Glutamatergic neuron (in vitro differentiated cells): ENCODE measurements at places on chromosomes 12 and 14. TPM values are rescaled to one million over a fixed set of nuclear protein-coding genes. Genes with fewer than 3 reads are reported as not detected.
A peak's percentile ranks its signal among the peaks of the same experiment; 100 is the strongest.

GRCh38 chr14:55454264-55455002 is 14.0 kb upstream of the TBPL2 start:
- DNase-seq = no peak

DNA sequence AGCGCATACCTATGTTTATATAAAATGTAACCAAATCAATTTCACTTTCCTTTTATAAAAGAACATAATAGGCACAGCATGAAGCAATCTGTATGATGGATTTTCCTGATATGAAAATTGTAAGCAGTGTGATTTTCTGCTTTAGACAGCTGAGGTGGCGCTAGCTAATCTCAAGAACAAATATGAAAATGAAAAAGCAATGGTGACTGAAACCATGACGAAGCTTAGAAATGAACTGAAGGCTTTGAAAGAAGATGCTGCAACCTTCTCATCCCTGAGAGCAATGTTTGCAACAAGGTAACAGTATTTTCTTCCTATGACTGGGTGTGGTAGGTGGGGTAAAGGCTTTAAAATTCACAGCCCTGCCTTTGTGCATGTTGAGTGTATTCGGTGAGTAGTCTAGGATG is 65.0 kb upstream of the FGD4 start:
- DNase-seq = no peak

GRCh38 chr12:56629459-56630179 is 507 bp downstream of the BAZ2A start:
- peak; percentile 40 for DNase-seq

TAS2R9 gene
- not detected for total RNA-seq

DNA sequence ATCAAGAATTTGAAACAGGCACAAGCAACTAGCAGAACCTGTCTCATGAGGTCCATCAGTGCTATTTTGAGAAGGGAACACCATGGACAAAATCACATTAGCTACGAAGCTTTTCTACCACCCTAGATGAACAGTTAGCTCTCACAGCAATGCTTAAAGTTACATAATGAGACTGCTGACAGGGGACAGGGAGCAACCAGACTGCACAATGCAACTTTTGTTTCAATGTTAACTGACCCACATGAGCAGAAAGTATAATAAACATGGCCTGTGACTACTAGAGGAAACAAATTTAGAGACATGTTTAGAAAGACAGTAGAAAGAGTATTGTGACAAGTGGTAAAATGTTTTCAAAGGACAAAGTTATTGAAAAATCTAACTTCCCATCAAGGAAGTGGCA is 282.8 kb downstream of the CEP128 start:
- no peak for DNase-seq

- DNase-seq = peak; percentile 62
These were observed 43.3 kb upstream of the DHRS4 start for GRCh38 chr14:23910101-23910875.

POLE gene
- 38.6 TPM for total RNA-seq

IRAK3 gene
- total RNA-seq = 3.9 TPM

DNA sequence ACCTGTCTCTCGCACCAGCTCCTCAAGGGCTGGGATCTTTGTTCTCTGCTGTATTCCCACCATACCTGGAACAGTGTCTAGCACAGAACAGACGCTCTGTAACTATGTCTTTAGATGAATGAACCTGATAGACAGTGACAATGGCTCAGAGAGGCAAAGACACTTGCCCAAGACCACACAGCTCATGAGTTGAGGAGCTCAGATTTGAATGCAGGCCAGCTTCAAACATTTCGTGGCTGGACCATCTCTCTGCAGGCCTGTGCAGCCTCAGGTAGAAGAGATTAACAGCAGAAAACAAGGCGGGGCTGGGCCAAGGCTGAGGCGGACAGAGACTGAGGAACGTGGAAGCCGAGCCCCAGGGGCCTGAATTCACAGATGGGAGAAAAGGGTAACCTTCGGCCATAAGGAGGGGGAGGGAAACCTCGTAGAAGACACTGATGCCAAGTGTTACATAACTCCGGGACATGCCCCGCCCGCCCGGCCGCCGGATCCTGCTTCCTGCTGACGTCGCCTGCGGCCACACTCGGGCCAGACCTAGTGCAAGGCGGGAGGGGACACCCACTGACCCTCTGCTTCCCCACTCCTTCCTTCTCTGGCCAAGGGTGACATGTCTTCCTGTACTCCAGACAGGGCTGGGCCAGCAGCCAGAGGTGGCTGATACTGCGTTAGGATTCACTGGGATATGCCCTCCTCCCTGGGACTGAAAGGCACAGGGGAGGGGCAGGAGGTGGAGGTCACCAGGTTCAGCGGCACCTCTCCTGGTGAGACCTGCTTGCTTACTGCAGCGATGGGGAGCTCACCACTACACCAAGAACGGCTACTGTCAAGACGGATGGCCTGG is 86.8 kb downstream of the RFLNA start:
- no peak for DNase-seq

DNA sequence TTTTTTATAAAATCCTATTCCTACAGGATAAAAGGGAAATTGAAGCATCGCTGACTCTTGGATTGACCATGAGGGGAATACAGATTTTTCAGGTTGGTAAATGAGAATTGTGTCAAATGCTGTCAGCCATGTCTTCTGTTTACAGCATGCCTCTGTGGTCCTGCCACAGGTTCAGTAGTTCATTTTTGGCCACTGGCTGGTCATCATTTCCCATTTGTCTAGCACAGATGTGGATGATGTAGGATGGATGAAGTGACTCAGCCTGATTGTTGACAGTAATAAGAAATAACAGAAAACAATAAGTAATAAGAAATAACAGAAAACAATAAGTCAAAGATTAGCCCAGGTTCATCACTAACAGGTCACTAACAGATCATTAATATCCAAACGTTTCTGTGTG is 59.8 kb downstream of the FRMD6 start:
- no peak for DNase-seq

- no peak for DNase-seq
These were observed 502.3 kb upstream of the FOXG1 start for GRCh38 chr14:28264306-28264705.

DNA sequence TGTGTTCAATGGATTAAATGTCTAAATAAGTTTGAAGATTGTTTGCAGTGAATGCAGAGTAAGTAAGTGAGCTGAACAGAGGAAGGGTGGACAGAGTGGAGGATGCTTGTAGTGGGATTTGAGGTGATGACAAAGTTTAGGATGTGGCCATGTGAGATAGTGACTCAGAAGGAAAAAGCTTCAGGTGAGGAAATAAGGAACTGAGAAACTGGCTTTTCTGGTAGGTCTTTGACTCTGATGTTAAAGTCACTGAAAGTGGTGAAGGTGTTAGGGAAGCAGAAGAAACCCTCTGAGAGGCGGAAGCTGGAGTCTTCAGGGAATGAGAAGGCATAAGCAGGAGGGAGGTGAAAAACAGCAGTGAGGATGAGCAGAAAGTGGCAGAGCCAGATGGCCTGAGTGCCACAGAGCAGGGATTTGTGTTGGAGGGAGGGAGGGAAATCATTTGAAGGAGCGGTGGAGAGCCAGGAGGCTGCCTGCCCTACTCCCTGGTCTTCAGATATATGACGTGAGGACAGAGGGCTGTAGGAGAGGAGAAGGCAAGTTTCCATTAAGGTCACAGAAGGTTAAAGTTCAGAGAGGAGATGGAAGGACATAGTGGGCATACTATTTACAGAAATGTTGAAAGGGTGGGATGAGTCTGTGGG is 24.8 kb downstream of the RGS6 start:
- no peak for DNase-seq

DNA sequence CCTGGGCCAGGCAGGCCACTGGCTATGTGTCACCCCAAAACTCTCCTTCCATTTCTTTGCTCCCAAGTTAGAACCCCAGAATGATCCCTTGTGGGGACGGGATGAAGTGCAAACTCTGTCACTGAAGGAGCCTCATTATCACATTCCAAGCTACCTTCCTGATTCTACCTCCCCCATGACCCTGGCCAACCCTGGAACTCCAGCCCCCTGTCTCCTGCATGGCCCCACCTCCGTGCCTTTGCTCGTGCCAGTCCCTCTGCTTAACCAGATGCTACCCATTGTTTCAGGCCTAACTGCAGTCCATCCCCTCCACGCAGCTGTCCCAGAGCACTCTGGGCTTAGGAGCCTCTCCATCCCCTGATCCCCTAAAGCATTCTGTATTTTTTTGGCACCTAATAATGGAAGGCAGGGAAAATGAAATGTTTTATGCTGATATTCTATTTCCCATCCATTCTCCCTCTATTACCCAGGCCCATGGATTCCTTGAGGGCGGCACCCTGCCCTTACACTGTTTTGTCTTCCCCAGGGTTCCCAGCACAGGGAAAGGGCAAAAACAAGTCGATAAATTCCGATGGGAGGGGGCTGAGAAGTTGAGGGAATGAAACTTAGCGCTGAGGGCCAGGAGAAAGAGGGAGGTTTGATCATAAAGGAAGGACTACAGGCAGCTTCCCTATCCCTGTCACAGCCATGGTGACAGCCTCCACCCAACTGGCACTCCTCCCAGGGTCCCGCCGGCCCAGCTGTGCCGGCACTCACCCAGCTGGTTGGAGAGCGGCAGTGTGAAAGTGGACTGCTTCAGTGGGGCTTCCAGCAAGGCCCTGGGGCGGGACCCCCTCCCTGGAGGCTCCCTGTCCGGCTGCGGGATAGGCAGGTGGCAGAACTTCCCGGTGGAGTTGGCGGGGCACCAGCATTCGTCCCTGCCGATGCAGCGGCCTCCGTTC is 58.1 kb downstream of the ISCA2 start:
- DNase-seq = no peak

DNA sequence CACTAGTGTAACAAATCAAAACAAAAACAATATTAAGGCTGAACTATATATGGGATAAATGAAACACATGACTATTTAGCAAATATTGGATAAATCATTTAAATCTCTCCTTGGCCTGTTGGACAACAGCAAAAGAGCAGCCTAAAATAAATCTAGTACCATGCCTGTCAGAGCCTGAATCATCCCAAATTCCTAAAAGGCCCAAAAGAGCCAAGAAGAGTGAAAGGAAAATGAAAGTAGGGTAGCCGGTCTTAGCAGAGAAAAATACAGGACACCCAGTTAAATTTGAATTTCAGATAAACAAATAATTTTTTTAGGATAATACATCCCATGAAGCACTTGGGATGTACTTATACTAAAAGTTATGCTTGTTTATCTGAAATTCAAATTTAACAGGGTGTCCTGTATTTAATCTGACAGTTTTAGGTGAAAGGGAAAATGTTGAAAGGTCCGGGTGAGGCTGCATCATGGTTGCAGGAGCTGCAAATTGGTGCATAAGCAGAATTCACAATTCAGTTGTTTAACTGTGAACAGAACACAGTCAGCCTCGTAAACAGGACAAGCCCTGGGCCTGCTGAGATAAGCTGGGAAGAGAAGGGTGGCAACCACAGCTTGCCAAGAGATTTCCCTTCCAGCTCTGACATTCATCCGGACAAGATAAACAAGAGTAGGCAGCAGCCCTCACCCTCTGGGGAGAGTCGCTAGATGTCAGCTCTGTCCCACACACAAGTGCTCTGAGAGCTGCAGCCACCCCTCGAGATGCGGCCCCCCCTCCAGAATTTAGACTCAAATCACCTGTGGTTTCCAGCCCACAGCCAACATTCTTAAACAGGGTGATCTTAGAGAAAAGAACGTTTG is 30.3 kb downstream of the DMAC2L start:
- DNase-seq = peak; percentile 54

- no peak for DNase-seq
These were observed 14.0 kb downstream of the CEP83 start for GRCh38 chr12:94445662-94446061.

TRPV4 gene
- 0.17 TPM for total RNA-seq

DNA sequence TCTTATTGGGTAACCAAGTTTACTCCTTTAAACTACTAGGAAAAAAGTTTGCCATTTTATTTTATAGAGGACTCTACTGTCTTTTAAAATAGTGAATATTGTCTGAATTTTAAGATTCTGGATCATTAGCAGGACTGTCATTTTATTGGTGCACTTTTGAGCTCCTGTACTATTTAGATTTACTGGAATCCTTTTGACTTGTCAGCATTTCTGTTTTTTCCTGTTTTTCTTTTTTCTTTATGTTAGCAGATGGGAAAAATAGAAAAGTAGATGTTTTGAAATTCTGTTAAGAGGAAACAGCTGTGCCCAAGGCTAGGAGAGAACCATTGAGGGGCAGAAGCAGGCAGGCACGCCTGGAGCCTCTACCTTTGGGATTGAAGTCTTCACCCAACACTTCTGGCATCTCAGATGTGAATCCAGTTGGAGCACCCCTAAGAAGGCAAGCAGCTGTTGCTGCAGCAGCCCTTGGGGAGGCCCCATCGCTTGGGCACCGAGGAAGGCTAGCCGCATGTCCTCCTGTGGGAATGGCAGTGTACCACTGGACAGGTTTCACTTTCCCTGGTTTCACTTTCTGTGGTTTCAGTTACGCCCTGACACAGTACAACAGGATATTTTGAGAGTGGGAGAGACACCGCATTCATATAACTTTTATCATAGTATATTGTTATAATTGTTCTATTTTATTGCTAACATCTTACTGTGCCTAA is 11.5 kb downstream of the RIMKLB start:
- DNase-seq = no peak

NINJ2 gene
- 0.76 TPM for total RNA-seq

DNA sequence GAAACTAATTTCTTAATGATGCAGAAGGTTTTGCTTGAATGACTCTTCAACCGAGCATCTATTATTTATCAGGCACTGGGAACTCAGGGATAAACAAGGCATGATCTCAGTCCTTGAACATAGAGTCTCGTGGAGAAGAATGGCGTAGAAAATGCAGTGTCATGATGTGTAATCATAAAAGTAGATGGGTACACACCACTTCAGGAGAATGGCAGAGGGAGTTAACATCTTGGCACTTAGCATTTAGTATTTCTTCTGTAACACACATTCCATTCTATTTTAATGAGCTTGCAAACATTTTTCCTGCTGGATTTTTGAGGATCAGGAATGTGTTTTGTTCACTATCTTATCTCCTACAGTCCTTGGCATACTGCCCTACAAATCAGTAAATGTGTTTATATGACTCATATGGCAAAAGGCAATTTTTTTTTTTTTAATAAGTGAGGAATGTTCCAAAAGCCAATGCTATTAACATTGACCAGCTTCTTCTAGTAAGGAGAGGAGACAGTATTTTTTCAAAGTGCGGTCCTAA is 3.8 kb downstream of the TXNRD1 start:
- no peak for DNase-seq

DNA sequence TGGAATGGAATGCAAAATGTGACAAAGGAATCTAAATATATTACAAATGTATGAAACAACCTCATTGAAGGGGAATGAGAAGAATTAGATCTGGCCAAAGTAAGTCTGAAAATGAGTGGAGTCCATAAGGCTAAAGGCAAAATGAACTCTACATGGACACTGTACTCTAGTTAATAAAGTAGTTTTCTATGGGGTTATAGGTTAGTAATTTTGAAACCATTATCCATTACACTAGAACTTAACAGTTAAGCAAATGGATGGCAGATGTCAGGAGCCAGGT is 222.1 kb downstream of the NUAK1 start:
- DNase-seq = no peak

- no peak for DNase-seq
These were observed 125.0 kb downstream of the ARMH4 start for GRCh38 chr14:58026967-58027366.

SLC6A13 gene
- 0.91 TPM for total RNA-seq

RBMS2 gene
- 10.2 TPM for total RNA-seq

- no peak for DNase-seq
These were observed 288.8 kb downstream of the TMEM132D start for GRCh38 chr12:129615001-129615400.

GARIN6 gene
- not detected for total RNA-seq
